ENCODE measurements at places on chromosomes 13 and 19.
A peak's percentile ranks its signal among the peaks of the same experiment; 100 is the strongest.

DNA sequence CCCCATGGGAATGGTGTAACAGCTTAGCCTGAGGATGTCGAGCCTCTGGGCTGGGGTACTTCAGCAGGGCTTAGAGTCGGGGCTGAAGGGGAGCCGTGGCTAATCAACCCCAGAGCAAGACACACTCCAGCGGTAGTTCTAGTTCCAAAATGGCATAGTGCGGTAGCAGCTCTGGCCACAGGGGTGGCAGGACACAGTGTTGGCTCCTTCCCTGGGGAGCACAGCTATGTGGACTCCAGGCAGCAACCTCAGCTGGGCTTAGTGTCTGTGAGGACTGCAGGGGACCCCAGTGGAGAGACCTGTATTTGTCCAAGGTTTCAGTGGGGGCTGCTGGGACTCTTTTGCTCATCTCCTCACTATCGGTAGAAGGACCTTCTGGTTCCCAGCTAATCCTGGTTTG lies 70.8 kb upstream of the PCDH20 start:
- DNase-seq, result no peak

GRCh38 chr19:1577929-1578618 lies 9.9 kb upstream of the MEX3D start:
- DNase-seq, result no peak

DNA sequence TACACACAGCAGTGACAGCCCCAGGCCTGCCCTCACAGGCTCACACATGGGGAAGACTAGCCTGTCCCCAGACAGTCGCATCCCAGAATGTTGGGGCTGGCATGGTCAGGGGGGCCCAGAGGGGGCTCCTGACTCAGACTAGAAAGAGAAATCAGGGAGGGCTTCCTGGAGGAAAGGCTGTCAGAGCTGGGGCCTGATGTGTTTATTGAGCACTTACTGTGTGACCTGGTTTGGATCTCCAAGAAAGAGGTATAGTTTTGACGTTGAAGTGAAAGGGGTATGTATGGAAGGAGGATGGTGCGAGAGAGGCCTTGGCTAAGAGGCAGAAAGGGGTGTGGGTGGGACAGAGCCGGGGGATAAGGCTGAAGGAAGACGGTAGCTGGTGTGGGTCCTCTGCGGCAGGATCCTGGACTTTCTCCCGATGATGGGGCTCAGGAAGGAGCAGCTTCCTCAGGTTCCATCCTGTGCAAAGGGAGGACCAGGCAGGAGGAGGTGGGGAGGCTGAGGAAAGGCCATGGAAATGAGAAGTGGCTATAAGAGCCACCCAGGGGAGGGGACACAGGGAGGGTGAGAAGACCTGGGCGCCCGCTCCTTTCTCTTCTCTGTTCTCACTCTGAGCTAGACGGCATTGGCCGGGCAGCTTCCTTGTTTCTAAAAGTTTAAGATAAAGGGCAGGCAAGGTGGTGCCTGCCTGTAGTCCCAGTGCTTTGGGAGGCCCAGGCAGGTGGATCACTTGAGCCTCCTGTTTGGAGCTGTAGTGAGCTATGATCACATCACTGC lies 16.1 kb upstream of the BCL3 start:
- no peak for DNase-seq

DNA sequence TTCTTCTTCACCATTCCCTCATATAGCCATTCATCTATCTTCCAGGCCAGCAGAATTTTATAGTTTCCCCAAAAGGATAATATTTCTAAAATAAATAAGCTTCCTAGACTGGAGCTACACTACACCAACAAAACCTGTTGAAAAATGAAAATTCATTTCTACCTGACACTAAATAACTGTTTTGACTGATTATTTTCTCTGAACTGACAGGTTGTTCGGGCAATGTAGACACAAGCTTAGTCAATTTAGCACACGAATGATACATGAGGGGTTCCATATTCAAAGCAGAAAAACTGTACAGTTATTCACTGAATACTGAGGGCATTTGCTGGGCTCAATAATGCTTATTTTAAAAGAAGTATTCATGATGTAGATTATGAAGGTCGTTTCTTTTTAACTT lies 589.7 kb downstream of the LIG4 start:
- DNase-seq, result no peak

GRCh38 chr19:15372891-15373301 lies 6.7 kb downstream of the AKAP8 start:
- no peak for DNase-seq

DNA sequence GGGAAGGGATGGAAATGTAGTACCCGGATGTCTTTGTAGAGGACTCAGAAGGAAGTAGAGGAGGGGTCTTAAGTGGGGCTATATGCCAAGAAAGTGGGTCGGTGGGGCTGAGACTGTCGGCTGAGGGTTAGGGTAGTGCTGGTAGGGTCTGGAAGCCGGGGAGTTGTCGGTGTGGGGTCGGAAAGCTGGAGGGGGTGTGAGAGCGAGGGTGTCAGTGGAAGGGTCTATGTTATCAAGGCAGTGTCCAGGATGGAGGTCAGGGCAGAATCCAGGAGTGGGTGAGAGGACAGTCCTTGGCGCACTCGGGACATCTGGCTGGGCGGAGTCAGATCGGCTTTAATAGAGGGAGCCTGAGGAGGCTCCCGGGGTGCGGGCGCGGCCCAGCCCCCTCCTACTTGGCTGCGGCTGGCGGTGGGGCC lies 1.7 kb downstream of the HSPB6 start:
- DNase-seq, result no peak

DNA sequence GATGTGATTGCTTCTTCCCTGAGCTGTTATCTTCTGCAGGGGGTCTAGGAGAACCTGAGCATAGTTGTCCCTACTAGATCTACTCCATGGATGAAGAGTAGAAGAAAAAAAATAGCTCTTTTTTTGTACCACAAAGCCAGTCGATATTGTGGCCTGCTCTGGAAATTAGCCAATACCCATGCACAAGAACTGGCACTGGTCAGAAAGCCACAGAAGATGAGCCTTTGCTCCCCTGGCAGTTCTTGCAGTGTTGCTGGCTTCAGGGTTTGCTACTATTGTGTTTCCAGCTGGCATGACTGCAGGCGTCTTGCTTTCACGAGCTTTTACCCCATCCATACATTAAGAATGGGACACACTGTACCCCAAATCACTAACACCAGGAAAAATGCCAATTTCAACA lies 547.7 kb upstream of the KLF12 start:
- DNase-seq, result no peak

DNA sequence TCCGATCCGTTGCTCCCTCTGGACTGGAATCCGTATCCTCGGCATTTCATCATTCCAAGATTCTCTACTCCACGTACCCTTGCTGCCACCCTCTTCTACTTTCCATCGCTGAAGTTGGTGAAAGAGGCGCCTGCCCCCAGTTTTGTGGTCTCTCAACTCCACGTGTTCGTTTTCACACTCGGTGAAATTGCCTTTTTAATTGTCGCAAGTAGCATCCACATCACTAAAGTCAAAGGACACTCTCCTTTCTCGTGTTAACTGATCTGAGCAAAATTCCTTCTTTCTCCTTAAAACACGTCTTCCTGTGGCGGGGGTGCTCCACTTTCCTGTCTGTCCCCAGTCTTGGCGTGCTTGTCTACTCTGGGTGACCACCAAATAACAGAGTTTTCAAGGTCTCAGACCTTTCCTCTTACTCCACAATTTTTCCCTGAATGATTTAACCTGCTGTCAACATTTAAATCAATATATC lies 1.1 kb upstream of the TMTC4 start:
- DNase-seq, result no peak

- no peak for DNase-seq
Observed at GRCh38 chr13:113219256-113219940, 10.0 kb downstream of the CUL4A start.

- DNase-seq, result no peak
Observed at GRCh38 chr19:55289117-55289796, 5.5 kb downstream of the BRSK1 start.

GRCh38 chr13:24272452-24273161 lies 36.8 kb upstream of the C1QTNF9 start:
- no peak for DNase-seq

GRCh38 chr13:68047889-68048288 lies 817.8 kb upstream of the PCDH9 start:
- no peak for DNase-seq

DNA sequence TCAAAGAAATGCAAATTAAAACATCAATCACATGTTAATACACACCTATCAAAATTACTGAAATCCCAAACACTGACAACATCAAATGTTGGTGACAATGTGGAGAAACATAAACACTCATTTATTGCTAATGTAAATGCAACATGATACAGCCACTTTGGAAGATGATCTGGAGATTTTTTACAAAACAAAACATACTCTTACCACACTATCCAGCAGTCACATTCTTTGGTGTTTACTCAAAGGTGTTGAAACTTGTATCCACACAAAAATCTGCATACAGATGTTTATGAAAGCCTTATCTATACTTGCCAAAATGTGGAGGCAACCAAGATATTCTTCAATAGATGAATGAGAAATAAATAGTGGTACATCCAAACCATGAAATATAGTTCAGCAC lies 1219.5 kb upstream of the PCDH20 start:
- no peak for DNase-seq

- DNase-seq, result no peak
Observed at GRCh38 chr13:111946214-111946613, 120.7 kb upstream of the SOX1 start.

DNA sequence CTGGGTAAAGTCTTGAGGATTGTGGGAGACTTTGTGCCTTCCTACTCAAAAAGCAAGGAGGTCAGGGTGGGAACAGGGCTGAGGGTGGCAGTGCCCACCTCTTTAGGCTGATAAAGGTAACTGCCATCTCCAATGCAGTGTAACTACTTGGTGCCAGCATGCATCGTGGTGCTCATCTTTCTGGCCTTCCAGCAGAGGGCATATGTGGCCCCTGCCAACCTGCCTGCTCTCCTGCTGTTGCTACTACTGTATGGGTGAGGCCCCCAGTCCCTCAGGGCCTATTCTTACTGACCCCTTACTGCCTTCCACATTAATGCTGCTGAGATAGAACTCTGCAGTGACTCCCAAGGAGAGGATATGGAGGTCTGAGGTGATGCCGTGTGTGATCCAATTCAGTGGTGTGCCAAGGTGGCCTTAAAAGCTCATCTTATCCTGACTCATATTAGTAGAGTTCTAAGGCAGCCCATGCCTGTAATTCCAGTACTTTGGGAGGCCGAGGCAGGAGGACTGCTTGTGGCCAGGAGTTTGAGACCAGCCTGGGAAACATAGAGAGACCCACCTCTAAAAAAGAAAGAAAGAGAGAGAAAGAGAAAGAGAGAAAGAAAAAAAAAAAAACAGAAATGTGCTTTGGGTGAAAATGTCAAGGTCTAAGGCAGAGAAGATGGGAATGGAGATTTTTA lies 9.7 kb upstream of the ARHGAP45 start:
- DNase-seq, result no peak

- DNase-seq, result no peak
Observed at GRCh38 chr19:31378404-31378803, 29.2 kb upstream of the TSHZ3 start.

- peak; percentile 51 for DNase-seq
Observed at GRCh38 chr19:21482863-21483276, 22.5 kb upstream of the ZNF429 start.

DNA sequence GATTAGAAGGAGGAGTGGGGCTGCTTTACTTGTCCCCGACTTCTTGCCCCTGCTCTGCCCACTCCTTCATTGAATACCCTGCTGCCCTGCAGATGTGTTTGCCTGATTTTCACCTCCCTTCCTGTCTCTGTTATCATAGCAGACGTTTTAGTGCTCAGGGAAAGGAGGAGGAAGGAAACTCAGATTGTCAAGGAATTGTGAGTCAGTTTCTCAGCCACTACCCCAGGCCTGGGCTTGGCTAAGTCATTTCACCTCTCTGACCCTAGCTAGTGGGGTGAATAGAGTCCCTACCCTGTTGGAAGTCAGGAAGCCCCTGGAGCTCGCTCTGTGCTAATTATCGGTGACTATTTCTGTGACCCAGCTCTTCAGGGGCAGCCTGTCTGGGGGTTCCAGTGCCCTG lies 3.9 kb downstream of the BCKDHA start:
- DNase-seq, result no peak

GRCh38 chr19:41711376-41712261 lies 3.2 kb downstream of the CEACAM5 start:
- DNase-seq, result no peak

- DNase-seq, result peak; percentile 58
Observed at GRCh38 chr19:925087-925525, 729 bp upstream of the ARID3A start.

DNA sequence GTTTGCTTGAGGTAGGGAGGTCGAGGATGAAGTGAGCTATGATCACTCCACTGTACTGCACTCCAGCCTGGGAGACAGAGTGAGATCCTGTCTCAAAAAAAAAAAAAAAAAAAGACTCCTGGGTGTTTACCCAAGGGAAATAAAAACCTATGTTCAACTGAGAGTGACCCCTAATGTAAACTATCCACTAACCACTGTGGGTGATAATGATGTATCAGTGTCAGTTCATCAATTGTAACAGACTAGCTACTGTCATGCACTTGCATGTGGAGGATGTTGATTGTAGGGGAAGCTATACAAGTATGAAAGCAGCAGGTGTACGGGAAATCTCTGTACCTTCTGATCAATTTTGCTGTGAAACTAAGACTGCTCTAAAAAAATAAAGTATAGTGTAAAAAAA lies 2.6 kb upstream of the CIB3 start:
- DNase-seq, result no peak

DNA sequence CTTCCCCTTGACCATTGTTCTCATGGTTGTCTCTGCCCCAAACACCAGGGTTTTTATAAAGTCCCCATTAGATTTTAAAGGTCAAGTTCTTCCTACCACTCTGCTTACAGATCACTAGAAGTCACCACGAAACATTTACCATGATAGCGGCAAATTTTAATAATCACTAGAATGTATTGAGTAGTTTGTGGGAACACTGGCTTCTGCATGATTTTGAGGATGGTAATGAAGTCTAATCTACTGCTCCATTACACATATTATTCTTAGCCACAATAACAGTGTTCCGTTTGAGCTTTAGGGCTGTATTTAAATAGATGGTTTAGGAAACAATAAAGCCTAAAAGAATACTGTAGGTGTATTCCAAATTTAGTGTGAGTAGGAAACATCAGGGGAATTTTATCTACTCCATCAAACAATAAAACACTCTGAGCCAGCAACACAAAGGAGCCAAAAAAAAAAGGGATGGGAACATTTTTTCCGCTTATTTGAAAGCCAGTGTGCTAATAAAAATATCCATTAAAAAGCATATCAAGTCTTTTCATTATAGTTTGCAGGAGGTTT lies 49.7 kb downstream of the KLF12 start:
- DNase-seq, result no peak

- DNase-seq, result no peak
Observed at GRCh38 chr19:36183245-36183628, 31.0 kb upstream of the COX7A1 start.

GRCh38 chr13:49649963-49650312 lies 21.6 kb downstream of the ARL11 start:
- no peak for DNase-seq

- DNase-seq, result no peak
Observed at GRCh38 chr13:67410645-67411044, 180.5 kb upstream of the PCDH9 start.

DNA sequence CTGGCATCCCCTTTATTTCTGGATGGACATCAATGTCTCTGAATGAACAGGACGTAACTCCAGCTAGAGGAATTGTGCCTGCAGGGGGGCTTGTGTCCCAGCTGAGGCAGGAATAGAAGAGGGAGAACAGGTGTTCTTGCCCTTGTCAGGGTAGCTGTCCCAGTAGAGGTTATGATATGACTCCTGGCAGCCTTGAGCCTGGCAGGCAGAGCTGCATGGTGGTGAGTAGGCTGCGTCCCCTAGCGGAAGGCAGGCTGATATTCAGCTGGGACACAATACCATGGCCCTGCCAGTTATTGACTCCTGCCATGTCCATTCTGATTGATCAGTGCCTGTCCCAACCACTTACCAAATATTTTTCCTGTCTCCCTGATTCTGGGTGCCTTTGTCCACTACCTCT lies 197.2 kb downstream of the RAP2A start:
- DNase-seq, result no peak

Measured in activated CD4-positive, alpha-beta T cell treated with anti-CD3 and anti-CD28 coated beads, Interleukin-2, amount 50 U/mL, for 24 hours (primary cell).